NAMALWA (cell line): ENCODE measurements at places on chromosomes 5 and 9.
A peak's percentile ranks its signal among the peaks of the same experiment; 100 is the strongest.

DNA sequence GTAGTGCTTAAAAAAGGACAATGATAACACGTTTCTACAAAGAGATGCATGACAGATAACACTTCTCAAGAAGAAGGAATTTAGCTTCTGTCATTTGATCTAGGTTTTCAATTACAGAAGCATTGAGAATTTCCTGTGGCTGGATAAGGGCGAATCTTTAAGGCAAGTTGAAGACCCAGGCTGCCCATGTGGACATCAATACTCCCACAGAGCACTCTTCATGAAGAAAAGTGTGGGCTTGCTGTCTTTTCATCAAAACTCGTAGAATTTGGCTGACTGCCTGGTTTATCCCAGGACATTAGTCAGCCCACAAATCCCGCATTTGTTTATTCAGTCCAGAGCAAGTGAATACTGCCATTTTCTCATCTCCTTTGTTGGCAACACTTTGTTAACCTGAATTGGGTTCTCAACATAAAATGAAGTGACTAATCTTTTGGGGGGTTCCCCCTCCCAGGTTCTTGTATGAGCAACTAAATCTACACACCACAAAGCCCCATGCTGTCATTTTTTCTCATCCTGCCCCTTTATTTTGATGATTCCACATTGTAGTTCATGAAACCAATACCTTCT is 43.4 kb upstream of the CDKN2B start:
- DNase-seq, result no peak

DNA sequence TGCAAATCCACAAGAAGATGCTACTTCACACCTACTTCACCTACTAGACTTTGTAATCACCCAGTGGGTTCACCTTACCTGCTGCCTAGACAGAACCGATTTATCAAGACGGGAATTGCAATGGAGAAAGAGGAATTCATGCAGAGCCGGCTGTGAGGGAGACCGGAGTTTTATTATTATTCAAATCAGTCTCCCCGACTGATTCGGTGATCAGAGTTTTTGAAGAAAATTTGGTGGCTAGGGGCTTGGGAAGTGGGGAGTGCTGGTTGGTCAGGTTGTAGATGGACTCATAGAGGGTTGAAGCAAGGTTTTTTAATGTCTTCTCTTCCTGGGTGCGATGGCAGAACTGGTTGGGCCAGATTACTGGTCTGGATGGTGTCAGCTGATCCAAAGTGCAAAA is 23.4 kb downstream of the SFXN1 start:
- DNase-seq, result no peak

GRCh38 chr5:180533845-180534244 is 39.7 kb downstream of the CNOT6 start:
- no peak for DNase-seq

DNA sequence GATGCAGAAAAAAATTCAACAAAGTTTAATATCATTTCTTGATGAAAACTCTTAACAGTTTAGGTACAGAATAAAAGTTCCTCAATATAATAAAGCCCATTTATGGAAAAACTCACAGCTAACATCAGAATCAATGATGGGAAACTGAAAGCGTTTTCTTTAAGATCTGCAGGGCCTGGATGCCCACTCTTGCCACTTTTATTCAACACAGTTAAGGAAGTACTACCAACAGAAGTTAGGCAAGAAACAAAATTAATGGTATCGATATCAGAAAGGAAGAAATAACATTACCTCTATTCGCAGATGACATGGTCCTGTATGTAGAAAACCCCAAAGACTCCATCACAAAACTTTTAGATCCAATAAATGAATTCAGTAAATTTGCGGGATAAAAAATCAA is 542.4 kb upstream of the RGMB start:
- DNase-seq, result no peak

GRCh38 chr9:121088576-121088975 is 13.8 kb downstream of the CNTRL start:
- DNase-seq, result no peak

GRCh38 chr9:73166468-73166867 is 14.8 kb downstream of the ANXA1 start:
- no peak for DNase-seq

GRCh38 chr9:77731008-77731698 is 83.0 kb upstream of the GNA14 start:
- no peak for DNase-seq

DNA sequence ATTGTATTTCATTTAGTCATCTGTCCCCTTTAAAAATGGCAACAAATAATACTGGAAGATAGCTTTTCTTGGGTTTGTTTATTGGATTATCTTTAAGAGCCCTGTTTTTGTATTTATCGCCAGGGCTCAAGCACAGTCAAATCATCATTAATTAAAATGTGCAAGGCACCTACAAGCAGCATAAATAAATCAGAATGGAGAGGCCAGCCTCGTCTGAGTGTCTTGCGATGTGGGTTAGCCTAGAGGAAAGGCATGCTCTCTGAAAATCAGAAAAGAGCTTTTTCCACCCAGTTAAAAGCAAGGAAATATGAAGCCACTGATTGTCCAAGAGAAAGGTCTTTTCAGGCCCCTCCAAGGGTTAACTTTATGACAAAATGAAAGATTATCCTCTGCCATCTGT is 31.8 kb downstream of the ZFAND5 start:
- no peak for DNase-seq

DNA sequence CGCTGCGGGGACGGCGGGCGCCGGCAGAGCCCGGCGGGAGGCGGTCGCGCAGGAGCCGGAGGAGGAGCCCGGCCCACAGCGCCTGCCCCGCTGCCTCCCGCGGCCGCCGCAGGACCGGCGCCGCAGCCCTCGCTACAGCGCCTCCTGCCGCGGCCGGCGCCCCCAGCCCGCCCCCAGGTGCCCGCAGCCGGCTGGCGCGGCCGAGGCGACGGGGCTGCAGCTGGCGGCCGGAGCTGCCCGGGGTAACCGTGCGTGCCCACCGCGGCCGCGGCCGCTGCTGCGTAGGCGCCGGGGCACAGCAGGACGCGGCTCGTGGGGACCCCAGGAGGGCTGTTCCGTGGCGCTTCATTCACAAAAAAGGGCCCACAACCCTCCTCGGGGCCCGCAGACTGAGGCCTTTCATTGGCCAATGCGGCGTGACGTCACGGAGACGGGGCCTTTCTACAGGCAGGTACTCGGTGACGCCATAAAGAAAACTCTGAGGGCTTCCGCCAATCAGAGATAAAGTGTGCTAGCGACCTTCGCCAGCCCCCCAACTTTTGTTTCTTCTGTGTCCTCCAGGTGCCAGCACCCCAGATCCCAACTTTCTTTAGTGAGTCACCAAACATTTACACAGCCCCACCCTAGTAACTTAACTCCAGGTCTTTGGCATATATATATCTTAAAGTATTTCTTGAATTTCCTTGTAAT is at the start of gene CDC14B:
CDC14B (minus strand) TSS at position 353 of the 690 bp plus-strand sequence. CDS start 465 bp downstream, outside the sequence.
- no peak for DNase-seq

DNA sequence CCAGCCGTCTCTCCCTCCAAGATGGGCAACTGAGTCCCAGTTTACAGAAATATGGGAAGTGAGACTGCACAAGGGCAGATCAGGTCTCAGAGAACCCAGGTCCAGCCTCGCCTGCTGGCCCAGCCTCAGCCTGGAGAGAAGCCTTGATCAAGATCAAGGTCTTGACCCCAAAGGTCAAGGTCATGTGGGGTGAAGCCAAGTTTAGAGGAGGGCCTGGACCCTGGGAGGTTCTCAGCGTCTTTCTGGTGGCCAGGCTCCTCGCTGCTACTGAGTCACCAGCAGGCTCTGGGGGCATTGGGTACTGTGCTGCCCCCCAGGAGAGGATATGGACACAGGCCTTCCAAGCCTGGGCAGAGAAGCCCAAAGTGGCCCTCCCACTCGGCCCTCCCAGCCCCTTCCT is 8.8 kb downstream of the IPPK start:
- DNase-seq, result no peak

DNA sequence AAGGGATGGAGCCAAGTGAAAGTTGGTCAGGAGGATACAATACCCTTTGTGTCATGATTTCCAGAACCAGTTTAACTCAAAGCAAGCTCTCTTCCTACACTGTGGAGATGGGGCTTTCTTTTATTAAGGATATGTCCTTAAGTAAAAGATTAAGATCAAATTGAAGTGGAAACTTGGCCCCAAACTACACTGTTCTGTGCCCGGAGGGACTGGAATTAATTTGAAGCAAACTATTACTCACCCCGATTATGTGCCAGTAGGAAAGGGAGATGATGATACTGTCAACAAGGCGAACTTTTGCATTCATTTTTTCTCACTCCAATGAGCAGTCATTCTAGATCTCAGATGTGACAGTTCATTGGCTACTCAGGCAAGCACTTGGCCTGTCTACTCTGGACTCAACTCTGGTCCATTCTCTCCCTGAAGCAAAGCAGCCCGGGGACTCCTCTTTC is 186.7 kb downstream of the NTRK2 start:
- no peak for DNase-seq

DNA sequence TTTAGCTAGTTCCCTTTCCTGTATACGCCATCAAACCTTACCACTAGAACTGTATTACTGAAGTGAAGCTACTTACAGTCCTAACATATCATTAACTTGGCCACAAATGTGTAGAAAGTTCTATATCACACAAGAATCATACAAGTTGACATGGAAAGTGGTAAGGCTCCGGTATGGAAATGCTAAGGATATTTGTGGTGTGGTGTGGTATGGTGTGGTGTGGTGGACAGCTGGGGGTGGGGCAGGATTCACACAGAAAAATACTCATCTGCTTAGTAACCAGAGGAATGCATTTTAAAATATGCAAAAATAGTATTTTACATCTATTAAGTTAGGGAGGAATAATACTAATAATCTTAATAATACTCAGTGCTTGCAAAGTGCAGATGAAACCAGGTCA is 69.4 kb downstream of the TRPC7 start:
- no peak for DNase-seq

GRCh38 chr9:95103871-95104580 is 213.5 kb downstream of the FANCC start:
- DNase-seq, result no peak

GRCh38 chr5:10762776-10763500 is 1.9 kb upstream of the DAP start:
- peak; percentile 93 for DNase-seq

DNA sequence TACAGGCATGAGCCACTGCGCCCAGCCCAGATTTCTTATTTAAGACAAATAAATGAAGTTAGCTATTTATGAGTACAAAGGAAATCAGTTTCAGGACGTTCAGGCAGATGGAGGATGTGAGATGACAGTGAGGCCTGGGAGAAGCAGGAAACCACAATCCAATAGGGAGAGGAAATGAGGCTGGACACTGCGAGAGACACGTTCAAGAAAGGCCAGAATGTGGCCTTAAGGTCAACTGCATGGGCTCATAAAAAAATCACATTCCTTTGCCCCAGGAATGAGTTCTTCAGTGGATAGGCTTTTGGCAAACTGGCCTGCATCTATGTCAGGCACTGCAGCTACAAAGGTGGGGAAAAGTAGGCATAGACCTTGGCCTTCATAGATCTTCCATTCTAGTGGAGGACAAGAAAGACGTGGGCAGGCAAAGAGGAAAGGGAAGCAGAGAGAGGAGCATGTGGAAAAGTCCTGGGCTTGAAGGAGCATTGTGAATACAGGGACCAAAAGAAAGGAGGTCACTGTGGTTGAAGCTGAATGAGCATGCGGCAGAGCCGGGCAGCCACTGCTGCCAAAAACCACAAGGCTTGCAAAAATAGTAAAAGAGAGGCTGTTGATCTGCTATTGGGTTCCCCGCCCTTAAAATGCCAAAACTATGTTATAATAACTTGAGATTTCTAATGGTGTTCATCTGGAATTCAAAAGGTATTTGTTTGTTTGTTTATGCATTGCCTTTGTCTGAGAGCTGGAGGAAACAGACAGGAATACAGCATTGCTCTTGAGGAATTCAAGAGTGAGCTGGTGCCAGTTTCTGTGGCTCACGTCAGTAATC is 133.0 kb downstream of the GNA14 start:
- no peak for DNase-seq

DNA sequence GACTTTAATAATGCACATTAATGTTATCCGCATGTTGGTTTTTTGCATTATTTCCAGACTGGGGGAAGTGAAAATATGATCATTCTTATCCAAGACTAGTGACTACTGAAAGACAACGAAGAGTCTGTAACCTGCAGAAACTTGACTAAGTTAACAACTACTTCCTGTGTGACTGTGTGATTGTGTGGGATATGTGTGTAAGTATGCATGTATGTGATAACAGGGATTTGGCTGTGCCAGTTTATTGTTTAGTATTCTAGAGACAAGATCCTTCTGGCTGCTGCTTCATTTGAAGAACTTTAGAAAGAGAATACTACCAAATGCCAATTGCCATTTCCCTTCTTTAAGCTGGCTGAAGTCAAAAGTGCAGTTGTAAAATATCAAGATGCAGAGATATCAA is 375.7 kb upstream of the PRR16 start:
- no peak for DNase-seq

DNA sequence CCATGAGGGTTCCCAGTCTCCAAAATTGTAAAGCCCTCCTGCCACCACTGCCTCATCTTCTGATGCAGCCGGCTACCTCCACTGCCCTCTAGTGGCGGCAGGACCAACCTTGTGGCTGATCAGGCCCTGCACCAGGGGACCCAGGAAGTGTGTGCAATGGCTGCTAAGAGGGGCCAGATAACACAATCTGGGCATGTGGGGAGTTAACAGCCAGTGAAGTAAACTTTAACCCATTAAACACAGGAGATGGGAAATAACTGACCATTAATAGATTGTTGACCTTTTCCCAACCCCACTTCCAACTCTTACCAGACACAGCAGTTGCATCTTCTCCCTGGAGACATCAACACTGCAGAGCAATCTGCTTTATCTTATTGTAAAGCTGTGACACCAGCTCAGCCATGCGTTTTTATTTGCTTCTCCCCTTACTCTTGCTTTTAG is 63.3 kb downstream of the FREM1 start:
- DNase-seq, result peak; percentile 79

DNA sequence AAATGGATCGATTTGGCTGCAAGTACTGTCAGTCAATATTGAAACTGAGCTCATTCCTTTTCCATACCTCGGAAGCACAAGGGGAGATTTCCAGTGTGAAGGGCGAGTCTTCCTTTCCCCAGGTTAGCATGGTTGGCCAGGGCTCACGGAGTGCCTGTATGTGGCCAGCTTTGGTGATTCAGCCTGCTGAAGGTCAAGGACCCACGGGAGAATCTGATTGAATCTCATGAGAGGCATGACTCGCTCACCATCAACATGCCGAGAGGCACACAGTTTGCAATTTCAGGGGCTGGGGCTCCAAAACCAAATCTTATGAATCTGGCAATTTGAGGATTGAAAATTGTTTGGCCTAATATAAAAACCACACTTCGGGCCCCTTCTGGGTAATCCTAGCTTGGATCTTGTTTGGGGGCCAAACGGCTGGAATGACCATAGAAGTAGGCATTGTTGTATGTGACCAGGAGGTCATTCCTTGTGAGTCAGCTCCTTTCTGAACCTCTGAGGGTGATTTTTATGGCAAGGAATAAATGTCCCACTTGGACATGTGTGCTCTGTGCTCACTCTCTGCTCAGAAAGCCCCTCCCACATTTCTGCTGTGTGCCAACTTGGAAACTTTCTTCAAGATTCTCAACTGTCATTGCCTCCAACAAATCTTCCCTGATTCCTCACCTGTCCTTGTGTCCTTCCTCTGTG is 69.8 kb downstream of the DOCK2 start:
- DNase-seq, result no peak
